SJCRH30 (cell line): ENCODE measurements at places on chromosomes 13 and 19.

GRCh38 chr19:39520541-39521484 is 5.9 kb downstream of the SELENOV start:
- no peak for DNase-seq

DNA sequence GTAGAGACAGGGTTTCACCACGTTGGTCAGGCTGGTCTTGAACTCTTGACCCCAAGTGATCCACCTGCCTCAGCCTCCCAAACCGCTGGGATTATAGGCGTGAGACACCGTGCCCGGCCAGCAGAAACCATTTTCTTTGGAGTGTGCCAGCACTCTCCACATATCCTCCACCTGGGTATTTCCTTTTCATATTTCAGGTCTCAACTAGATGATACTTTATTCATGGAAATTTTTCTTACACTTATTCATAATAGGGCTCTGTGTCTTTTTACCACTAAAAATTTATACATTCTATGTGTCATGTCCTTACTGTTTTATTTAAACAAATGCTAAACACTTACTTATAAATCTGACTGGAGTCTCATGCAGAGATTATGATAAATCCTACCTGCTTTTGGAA is 305.9 kb downstream of the PCDH20 start:
- DNase-seq = no peak

DNA sequence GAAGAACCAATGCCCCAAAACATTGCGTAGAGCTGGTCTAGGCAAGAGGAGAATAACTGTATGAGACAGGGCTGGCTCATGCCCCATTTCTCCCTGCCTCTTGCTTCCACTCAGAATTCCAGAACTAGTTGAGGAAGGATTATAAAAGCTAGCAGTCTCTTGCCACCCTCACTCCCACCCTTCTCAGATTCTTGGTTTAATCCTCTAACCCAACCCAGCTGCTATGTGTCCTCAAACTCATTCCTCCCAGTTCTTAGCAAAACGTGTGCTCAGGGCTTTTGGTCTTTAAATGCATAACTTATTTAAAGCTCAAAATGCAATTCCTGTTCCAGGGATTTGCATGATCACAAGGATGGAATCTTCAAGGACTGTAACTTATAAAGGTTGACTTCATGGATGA is 466.3 kb downstream of the COG6 start:
- peak; percentile 51 for DNase-seq

- DNase-seq = no peak
These were observed 5.7 kb downstream of the ANKRD27 start for GRCh38 chr19:32669310-32669709.

DNA sequence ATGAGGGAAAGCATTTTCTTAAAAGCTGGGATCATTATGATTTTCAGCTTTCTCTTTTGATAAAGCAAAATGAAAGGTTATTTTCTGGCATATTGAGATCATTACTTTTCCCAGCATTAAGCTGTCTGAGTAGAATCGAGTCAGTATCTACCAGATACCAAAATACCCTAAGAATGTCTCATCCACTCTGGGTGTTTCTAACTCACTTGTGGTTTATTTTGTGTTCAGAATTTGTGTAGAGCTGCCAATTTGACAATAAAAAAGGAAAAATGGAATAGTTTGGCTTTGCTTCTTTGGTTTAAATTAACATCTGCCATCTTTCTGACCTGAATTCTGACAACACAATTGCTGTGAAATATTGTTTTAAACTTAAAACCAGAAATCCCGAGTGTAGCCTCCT is 438.7 kb upstream of the ARGLU1 start:
- DNase-seq = no peak

DNA sequence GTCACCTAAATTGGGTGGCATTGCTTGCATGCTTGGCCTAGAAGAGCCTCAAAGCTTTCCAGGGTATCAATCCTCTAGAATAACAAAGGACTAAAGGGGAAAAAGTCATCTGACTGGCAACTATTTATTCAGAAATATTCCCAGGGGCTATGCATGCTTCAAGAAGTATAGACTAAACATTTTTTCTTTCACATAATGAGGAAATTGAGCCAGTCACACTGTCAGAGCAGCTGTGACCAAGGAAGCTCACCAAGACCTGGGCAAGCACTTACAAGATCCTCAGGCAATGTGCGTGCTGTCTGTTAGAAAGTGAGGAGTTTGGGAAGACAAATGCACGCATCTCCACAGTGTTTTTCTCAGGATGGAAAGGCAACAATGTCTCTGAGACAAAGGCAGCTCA is 747.2 kb downstream of the DIAPH3 start:
- peak; percentile 51 for DNase-seq

GRCh38 chr19:50461066-50461875 is 15.0 kb upstream of the EMC10 start:
- peak; percentile 84 for DNase-seq

- no peak for DNase-seq
These were observed 3.6 kb downstream of the CACNG7 start for GRCh38 chr19:53912653-53913052.

- peak; percentile 28 for DNase-seq
These were observed 263.6 kb upstream of the GPC6 start for GRCh38 chr13:92963029-92963428.

- DNase-seq = no peak
These were observed 154.1 kb downstream of the OLFM4 start for GRCh38 chr13:53182724-53183123.

GRCh38 chr13:23212671-23213070 is 31.9 kb downstream of the SGCG start:
- no peak for DNase-seq

GRCh38 chr13:50290186-50290585 is 274.9 kb downstream of the KCNRG start:
- DNase-seq = no peak

DNA sequence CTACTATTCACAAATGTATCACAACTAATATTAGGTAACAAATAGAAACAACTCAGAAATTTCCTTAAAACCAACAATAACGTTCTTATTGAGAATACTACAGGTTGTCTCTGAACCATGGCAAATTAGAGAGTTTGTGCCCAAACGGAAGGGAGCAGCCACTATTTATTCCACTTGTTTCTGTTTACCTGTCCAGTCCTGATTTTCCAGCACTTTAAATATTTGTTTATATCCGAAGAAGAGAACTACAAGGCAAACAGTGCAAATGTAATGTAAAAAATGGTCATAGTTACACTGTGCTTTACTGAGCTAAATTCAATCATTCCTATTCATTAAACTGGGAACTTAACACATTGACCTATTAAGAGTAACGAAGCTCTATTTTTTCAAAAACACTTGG is 9.2 kb downstream of the SUCLA2 start:
- DNase-seq = no peak

- DNase-seq = peak; percentile 80
These were observed 10.5 kb downstream of the STOML3 start for GRCh38 chr13:38979891-38980749.

GRCh38 chr13:35718084-35718483 is 241.6 kb upstream of the MAB21L1 start:
- DNase-seq = no peak

DNA sequence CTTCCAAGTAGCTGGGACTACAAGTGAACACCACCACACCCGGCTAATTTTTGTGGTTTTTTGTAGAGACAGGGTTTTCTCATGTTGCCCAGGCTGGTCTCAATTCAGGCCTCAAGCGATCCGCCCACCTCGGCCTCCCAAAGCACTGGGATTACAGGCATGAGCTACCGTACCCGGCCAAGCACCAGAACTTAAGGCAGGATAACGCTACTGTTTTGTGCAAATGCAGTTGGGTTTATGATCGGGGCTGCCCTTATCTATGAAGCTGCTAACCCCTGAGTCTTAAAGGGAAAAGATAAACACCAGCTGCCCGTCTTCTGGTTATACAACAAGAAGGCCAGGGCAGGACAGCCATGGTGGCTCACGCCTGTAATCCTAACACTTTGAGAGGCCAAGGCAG is 12.6 kb upstream of the TM6SF2 start:
- DNase-seq = no peak

GRCh38 chr19:6161271-6161850 is 25.9 kb downstream of the ACSBG2 start:
- DNase-seq = peak; percentile 14

DNA sequence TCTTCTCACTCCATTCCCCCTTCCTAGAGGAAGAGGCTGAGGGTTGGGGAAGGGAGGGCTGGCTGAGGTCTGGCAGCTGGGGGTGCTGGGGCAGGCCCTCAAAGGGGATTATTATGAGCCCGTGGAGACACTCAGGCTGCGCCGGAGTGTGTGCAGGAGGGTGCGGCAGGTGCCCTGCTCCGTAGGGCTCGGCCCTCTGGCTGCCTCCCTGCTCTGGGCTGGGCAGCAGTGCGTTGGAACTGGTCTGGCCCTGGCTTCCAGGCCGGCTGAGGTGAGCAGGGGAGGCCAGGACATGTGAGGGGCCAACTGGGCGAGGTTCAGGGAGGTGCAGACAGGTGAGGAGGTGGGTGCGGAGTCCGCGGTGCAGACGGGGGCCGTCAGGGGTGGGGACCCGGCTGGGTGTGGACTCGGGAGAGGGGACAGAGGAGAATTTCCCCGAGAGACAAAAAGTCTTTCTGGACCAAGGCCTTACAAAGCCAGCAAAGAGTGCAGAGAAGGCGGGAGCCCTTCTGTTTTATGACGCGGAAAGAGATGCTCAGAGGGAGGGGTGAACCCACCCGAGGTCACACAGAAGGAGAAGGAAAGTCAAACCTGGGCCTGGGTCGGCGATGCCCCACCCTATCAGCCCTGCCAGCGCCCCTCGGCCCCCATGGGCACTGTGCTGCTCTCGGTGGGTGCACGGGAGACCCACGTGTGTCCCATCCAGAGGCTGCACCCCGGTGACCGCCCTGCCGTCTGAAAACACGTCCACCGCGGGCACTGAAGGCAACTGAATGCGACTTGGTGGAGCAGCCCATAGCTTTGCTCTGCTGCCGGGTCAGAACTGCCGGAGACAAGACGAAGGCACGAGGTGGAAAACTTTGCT is 31.0 kb downstream of the PIP5K1C start:
- DNase-seq = no peak

DNA sequence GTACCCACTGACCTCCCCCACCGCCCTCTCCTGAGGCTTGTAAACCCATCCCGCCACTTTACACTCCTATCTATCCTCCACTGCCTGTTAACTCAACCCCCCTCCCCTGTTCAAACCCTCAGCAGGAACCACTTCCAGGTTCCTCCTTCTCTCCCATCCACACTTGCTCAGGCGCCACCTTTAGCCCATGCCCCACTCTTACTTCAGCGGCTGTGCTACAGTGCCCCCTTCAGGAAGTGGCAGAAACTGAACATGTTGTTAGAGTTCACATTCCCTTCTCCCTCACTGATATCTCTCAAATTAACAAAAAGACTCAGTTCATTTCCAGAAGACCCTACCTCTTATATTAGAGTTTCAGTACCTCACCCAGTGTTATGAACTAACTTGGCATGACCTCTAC is 49.4 kb downstream of the ZNF91 start:
- no peak for DNase-seq

GRCh38 chr13:29707876-29708543 is 112.5 kb upstream of the SLC7A1 start:
- peak; percentile 88 for DNase-seq

- peak; percentile 71 for DNase-seq
These were observed 8.0 kb upstream of the ZNF358 start for GRCh38 chr19:7507884-7508283.

- peak; percentile 56 for DNase-seq
These were observed 1.1 kb downstream of the RBM26 start for GRCh38 chr13:79404985-79405384.

- DNase-seq = peak; percentile 50
These were observed 29.3 kb upstream of the ATP1A3 start for GRCh38 chr19:42023121-42023942.

DNA sequence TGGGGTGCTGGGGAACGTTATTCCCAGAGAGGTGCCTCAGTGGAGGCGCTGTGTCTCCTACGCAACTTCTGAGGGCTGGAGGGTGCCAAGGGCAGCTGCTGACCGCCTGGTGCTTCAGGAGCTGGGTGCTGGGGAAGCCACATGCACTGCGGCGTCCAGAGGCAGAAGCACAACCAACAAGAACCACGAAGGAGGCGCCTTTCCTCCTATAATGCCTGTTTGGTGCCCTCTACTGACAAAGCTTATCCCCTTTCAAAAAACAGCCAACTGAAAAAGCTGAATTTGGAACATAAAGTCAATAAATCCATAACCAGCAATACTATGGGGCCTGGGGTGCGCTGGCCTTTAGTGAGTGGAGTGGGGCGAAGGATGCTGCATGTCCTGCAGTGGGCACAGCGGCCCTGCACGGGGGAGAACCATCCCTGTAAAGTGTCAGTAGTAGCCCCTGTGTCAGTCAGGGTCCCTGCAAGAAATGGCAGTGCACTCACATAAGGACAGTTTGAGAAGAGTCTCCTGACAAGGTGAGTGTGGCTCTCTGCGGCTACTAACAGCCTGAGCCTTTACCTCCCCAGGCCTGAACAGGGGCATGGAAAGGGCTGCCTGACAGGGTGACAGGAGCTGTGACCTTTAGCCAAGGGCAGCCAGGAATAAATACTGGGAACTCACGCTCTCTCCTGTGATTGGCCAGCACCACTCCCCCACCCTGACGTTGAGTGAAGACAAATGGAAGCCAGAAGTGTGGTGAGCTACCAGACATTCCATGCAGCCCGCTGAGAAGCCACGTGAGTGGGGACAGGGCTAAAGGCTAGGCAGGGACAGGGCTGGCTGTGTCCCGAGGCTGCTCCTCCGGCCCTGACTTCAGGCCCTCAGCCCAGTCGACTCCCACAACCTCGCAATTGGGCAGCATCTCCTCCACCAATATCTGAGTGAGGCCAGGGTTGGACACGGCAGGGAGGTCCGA is 4.5 kb upstream of the B3GNT8 start:
- peak; percentile 63 for DNase-seq

DNA sequence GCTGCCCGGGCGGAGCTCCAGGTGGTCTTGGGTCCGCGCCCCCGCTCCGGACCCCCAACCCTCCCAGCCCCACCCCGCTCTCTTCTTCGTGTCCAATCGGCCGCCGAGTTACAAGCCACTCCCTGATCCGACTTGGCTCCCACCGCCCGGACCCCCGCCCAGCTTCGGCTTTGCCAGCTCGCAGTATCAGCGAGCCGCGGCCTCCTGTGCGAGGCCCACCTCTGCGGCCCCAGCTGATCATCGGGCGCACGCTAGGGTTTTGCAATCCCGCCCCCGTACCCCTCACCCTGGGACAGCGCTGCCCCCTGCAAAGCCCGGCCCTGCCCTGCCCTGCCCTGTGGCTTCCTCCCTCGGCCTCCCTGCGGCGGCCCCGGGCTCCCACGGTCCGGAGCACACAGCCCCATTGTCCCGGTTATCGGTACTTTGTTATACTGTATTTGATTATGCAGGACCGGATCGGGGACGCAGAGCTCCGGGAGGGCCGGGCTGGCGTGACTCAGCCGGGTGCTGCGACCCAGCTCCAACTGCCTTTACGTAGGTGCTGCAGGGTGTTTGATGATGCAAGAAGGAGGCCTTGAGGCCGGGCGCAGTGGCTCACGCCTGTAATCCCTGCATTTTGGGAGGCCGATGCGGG is 598 bp upstream of the LPAR2 start:
- DNase-seq = no peak

- no peak for DNase-seq
These were observed 1016.9 kb downstream of the UQCRFS1 start for GRCh38 chr19:28196101-28196500.
